Left ventricle myocardium inferior (tissue), 1 donor: ENCODE measurements at places on chromosomes 4 and X.

DNA sequence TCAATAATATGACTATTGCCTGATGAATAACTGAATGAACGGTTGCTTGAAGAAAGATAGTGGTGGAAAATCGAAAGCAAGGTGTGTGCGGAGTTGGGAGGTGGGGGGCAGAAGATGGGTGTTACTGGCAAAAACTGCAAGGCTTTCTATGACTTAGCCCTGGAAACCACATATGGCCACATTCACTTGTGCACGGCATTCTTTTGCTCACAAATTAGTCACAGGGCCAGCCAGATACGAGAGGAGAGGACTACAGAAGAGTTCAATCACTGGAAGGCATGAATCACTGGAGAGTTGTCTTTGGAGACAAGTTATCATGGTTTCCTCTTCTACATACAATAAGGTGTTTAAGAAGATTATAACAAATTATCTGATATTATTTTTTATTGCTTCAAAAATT lies 626.5 kb upstream of the CPEB2 start:
- no peak for DNase-seq

DNA sequence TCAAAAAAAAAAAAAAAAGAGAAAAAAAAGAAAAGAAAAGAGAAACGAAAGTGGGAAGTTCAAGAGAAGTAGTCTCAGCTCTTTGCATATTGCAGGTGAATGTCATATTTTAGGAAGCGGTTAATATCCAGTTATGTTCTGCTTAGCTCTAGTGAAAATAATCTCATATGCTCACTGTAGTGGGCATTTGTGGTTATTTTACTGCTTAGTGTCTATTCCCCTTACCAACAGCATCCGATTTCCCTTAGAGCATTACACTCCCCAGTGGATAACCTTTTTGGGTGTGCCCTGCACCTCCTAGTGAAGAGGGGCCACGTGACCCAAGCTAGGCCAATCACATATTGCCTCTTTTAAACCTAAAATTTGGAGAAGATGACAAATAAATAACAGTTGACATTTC lies 111.2 kb upstream of the ZNF827 start:
- DNase-seq: no peak

DNA sequence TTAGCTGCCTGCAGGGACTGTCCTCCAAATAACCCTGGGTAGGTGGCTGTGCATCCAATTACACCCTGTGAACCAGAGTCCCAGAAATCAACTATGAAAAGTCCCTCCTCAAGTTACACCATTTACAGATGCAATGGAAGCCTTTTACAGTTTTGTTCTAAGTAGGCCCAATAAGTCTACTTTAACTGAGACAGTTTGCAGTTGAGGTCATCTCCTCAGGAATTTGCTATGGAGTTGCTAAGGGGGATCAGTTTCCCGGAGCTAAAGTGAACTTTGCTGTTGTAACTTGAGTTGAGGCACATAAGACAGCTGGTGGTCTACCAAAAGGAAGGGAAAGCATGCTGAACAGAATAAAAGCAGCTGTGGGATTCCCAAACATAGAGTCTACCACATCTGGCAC lies 121.6 kb upstream of the STK26 start:
- DNase-seq: no peak

DNA sequence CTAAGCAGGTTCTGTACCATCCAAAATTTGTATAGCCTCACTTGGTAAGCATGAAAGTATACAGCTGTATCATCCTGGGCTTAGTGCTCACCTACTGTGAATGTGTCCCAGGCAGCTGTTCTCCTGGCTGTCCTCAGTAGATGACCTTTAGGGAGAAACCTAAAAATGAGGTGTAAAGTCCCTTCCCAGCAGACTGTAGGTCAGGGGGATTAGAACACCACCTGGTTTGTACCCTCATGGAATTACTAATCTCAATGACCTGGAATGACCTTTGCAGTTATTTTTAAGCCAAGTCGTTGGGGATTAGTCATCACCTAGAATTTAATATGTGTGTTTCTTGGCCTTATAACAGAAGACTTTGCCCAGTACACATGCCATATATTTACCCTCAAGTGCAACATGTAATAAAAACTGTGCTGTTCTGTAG lies 39.1 kb upstream of the MBTPS2 start:
- DNase-seq: no peak

GRCh38 chr4:37452952-37453280 lies 208.4 kb downstream of the NWD2 start:
- DNase-seq: no peak

- DNase-seq: no peak
These were observed 567.3 kb upstream of the ACTRT1 start for GRCh38 chrX:128619490-128619889.

- no peak for DNase-seq
These were observed 459.9 kb upstream of the BOD1L1 start for GRCh38 chr4:14087459-14087858.

DNA sequence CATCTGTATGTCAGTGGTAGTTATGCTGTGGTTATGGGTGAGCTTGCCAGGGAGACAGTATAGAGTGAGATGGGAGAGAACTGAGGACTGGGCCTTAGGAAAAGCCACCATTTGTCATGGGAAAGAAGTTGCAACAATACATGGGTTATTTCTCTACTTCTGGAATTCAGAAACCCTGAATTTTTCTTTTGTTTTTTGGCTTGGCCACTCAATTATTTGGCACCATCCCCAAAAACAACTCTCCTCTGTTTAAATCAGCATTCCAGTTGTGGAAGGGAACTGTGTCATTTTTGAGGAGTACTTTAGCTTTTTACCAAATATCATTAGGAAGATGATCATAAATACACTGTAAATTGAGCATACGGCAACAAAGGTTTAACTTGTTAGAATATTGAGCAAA lies 41.1 kb upstream of the ACSL4 start:
- DNase-seq: no peak

- no peak for DNase-seq
These were observed 207.8 kb downstream of the ADGRL3 start for GRCh38 chr4:61407642-61408618.

DNA sequence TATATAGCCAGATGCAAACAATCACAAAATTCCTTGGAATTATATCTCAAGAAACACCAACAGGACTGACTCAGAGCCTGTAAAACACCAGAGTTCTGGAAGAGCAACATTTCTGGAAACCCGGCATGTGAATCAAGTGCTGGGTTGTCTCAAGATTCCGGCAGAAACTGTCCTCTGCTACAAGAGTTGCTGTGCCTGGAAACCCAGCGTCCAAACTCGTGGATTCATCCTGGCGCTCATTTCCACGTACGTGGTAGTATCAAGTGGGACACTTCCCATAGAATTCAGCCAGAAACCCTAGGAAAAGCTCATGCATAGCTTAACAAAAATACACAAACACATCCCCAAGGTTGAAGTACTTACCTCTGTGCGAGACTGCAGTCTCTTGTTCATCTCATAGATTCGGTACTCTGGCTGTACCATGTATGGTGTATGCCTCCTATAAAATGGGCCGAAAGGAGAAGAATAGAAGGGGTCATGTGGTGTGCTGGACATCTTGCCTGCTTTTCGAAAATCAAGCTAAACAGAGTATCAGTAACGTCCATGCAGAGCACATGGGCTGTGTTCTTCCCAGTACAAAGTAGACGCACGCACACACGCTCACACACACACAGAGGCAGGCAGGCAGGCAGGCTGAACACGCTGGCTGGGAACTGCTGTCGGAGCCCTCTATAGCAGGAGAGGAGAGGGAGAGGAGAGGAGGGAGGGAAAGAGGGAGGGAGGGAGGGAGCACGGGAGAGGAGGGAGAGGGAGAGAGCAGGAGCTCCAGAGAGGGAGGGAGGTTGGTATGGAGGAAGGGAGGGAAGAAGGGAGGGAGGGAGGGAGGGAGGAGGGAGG lies at the start of gene LDB2:
TSS of gene LDB2 (minus strand) at position 655 of the 837 bp plus-strand sequence.
- DNase-seq: peak; percentile 75

DNA sequence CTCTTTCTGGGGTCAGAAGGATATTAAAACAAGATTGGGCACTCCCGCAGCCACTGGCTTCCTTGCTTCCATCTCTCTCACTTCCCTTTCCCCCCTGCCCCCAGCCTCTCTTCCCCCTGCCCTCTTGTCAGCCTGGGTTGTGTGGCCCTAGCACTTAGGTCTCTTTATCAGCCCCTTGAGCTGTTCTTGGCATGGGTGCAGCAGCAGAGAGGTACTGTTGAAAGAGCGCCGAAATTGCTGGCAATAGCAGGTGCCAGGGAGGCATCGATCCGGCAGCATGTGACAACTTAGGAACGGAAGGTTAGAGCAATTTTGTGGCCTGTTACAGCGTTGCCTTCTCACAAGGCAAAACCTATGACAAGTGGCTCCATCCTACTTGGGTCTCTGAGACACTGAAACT lies 333.1 kb upstream of the IGFBP7 start:
- peak; percentile 55 for DNase-seq

DNA sequence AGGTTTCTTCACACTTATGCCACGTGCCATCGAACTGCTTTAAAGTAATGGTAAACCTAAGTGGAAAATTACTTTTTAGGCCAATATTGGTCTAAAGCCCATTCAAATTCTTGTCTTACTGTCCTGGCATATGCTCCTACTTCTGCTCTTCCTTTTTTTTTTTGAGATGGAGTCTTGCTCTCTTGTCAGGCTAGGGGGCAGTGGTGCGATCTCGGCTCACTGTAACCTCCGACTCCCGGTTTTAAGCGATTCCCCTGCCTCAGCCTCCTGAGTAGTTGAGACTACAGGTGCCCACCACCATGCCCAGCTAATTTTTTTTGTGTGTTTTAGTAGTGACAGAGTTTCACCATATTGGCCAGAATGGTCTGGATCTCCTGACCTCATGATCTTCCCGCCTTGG lies 129.0 kb upstream of the TECRL start:
- DNase-seq: no peak

- DNase-seq: no peak
These were observed 273.0 kb downstream of the PPP3CA start for GRCh38 chr4:101074326-101074725.

DNA sequence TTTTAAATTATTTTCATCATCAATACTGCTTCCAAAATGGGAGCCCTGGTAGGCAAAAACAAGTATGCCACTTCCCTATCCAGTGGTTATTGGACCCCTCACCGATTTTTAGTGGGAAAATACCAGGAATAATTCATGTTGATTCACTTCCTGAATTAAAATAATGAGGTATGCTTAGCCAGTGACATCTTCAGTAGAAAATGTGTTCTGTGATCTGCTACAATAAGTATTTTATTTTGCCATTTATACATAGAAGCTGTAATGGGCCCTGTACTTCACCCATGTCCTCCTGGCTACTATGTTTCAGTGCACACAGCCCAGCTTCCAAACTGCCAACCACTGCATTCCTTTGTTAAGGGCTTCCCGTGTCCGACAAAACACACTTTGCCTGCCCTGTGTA lies 41.0 kb upstream of the KLHL34 start:
- no peak for DNase-seq

GRCh38 chr4:5971078-5971450 lies 47.2 kb downstream of the C4orf50 start:
- no peak for DNase-seq

GRCh38 chr4:168574581-168575295 lies 77.9 kb downstream of the PALLD start:
- no peak for DNase-seq

DNA sequence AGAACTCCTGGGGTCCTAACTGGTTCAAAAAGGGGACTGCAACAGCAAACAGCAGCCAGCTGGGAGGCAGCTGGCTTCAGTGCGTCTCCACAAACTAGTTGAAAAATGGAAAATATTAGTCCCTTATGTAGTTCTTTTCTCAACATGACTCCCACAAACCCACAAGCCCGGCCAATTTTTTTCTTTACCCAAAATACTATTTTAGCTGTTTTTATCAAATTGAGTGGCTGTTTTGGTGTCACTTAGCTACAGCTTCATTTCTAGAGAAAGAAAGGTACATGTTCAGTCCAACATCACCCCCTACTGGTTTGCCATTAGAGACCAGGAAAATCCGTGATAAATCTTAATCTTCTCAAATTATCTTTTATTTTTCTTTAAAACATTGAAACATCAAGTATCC lies 97.2 kb downstream of the GUCY2F start:
- no peak for DNase-seq
